ENCODE measurements at places on chromosomes 12 and 14.
A peak's percentile ranks its signal among the peaks of the same experiment; 100 is the strongest.

- DNase-seq = no peak
These were observed 21.5 kb downstream of the UBR7 start for GRCh38 chr14:93228550-93228949.

GRCh38 chr14:65170768-65171507 lies 68.6 kb upstream of the MAX start:
- DNase-seq = peak; percentile 67

- DNase-seq = no peak
These were observed 6.0 kb downstream of the OR10P1 start for GRCh38 chr12:55642669-55643068.

GRCh38 chr12:105285378-105285777 lies 45.1 kb upstream of the C12orf75 start:
- DNase-seq = no peak

- peak; percentile 89 for DNase-seq
These were observed at the start of gene P2RX4 for GRCh38 chr12:121209624-121210572. Gene P2RX4 (plus strand): TSS chr12:121210129. CDS start chr12:121210165, 36 bp downstream.

DNA sequence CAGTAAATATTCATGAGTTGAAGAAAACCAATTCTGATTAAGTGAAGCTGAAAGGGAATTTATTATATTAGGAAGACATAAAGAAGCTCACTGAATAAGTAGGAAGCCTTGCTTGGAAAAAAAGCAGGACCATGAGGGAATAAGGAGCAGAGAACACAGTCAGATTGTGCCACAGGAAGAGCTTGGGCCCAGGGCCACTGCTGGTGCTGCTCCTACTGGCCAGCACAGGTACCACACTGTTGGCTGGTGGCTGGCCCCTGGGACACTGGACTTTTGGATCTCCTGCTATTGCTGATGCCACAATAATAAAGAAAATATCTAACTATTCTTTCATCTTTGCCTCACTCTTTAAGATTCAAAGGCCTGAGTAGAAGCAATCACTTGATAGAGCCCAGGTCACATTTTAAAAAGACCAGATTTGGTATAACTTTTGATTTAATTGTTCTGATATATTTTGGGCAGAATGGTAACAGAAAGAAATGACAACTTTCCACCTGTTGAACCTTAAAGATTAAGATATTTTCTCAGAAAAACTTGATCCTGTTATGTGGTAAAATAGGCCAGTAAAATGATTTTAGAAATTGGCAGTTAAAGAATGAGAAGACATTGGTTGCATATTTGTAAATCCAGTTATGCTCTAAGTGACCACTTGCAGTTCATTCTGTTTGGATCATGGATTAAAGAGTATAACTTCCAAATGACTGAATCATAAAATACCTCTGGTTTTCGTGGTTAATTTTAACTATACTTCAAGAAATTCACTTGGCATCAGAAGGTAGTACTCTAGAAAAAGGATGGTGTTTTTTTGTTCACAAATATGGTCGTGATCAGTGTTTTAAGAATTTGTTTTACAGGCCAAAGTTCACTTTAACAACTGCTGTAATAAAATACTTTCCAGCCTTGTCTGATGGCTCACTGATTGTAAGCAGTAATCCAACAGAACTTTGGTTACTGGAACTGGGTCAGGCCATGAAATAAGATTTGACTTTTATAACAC lies 68.3 kb downstream of the DERA start:
- DNase-seq = no peak

GRCh38 chr14:23060536-23061260 lies 3.4 kb upstream of the CDH24 start:
- DNase-seq = no peak

DNA sequence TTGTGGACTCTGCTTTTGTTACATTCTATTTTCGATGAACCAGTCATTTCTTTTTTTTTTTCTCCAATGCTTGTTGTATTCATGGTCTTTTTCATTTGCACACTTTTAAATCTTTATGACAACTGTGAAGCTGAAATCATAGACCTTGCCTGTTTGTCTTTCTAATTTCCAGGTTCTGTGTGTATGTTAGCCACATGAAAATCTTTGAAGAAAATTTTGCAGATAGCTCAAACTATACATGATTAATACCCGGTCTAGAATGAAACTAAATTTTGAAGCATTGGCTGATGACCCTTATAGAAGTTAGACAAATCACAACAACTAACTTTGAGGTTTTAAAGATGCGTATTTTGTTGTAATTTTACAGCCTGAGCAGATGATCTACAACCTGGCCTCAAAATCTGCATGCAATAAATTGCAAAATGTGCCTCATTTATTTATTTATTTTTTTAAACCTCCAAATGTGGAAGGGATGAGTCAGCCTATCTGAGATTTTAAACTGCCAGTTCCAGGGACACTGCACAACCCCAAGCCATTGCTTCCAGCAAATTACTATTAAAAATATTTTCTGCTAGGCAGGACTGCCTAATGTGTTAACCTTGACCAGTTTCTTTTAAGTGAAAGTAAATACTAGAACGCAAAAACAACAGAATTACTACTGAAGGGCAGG lies 96.3 kb upstream of the NAV3 start:
- no peak for DNase-seq

DNA sequence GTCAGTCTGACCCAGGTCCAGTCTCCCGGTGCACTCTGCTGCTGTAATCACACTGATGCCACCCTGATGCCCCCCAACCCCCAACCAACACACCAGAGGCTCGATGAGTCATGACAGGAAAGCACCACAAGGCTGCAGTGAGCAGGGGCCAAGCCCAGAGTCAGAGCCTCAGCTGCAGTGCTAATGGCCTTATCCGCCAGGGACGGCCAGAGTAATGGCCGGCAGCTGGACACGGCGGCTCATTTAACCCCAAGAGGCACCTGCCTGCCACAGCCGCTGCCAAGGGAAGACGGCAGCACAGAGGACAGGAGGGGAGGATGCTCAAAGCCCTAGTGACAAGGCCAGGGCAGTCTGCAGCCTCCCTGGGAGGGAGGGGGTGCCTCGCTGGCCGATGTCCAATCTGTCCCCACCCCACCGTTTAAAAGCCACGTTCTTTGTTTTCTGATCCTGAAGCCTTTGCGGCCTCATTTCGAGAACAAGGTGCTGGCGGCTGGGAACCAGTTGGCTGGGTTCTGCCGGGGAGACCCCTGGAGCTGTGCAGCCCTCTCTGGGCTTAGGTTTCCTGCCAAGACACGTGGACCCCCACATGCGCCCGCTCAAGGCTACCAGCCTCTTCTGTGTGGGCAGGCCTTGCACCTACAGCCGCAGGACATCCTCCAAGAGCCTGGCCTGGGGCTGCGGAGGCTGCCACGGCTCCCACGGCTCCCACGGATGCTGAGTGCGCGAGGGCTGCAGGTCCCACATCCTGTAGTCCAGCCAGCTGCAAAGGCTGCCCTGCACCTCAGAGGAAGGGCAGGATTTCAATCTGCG lies 13.1 kb downstream of the CCDC85C start:
- no peak for DNase-seq

DNA sequence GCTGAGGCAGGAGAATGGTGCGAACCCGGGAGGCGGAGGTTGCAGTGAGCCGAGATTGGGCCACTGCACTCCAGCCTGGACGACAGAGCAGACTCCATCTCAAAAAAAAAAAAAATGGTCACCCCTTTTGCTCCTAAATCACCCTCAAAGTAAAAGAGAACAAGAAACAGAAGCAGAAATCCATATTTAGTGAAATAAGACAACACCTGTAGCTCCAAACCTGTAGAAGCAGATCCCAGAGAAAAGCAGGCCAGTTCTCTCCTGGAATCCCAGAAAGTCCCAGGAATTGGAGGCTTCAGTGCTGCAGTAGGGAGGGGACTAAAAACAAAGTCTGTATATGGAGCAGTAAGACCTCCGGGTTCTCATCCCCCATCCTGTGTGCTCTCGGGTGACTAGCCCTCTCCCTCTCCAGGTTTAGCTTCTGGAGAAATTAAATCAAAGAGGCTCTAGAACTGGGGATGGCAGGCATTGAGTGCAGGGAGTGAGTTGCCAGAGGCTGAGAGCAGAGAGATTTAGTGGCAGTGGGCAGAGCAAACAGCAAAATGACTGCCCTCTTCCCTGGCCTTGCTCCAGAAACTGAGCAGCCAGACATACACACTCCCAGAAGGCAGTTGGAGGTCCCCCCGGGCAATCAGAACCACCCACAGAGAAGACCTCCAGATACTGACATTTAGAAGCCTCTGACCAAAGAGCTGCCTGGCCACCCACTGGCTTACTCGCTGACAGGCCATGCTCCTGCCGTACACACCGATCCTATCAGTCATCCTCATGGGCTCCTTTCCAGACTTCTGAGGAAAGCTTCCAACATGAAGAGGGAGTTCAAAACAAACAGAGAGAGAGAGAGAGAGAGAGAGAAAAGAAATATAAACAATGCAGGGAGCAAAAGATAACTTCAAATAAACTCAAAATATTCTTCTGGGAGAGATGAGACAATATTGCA lies 6.3 kb upstream of the MLXIP start:
- no peak for DNase-seq

- peak; percentile 43 for DNase-seq
These were observed at the start of gene FGF23 for GRCh38 chr12:4379405-4379804. Gene FGF23 (minus strand): TSS chr12:4379712. CDS start chr12:4379582, 130 bp downstream.

GRCh38 chr12:11729439-11730150 lies 80.1 kb downstream of the ETV6 start:
- DNase-seq = no peak

GRCh38 chr12:105906561-105906960 lies 232.2 kb downstream of the NUAK1 start:
- no peak for DNase-seq

DNA sequence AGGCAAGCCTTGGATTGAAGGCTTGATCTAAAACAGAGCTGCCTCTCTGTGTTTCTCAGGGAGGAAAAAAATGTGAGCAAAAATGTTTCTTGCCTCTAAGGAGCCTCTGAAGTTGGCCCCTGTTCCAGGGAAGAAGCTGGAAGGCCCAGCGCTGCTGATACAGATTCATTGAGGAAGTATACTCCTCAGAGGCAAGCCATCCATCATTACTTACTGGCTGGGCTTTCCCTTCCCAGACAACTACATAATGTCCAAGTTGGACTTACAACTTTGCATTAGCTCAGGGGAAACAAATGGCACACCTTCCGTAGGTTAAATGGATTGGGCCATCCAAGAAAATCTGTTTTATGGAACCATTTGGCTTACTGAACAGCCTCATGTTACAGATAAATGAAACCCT lies 263.7 kb upstream of the SEL1L start:
- peak; percentile 86 for DNase-seq

- DNase-seq = peak; percentile 82
These were observed 11.3 kb downstream of the KIF26A start for GRCh38 chr14:104149617-104150135.

- DNase-seq = no peak
These were observed 244.9 kb upstream of the DIO2 start for GRCh38 chr14:80456209-80456608.

DNA sequence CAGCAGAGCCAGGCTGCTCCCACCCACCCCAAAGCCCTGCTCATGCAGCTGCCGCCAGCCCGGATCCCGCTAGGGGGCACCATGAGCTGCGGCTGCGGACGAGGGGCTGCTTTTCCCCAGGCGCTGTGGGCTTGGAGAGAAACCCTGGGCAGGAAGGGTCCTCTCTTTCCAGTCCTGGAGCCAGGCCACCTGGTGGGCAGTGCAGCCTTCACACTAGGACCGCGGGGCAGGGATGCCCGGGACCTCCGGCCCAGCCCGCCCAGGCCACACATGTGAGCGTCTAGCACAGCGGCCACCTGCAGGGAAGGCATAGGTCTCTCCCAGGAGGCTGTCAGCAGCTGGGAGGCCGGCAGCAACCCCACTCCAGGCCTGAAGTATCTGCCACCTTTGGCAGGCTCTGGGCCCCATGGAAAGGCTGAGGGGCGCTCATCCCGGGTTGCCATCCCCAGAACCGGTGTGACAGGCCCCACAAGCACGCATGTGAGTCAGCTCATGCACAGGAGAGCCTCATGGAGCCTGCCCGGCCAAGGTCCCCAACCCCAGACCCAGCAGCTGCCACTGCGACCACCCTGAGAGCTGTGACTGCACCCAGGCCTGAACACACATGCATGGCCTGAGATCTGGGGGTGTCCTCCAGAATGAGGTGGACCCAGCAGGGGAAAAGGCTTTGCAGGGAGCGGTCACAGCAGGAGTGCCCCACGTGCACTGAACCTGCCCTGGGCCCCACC lies 280.0 kb upstream of the RTL1 start:
- peak; percentile 68 for DNase-seq

DNA sequence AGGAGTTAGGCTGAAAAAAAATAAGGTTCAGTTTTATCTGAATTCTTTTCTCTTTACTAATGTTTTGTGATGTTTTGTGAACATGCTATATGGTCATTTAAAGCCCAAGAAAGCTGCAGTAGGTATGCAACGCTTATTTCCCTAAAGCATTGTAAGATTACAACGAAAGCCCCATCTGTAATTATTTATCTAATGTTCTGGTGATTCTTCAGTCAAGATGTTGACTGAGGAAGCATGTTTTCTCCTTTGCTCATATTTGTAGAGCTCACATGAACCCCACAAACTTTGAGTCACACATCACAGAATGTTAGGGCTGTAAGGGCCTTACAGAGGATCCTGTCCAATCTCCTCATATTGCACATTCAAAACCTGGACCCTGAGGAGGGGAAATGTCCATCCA lies 3.2 kb upstream of the TUBA1C start:
- no peak for DNase-seq

DNA sequence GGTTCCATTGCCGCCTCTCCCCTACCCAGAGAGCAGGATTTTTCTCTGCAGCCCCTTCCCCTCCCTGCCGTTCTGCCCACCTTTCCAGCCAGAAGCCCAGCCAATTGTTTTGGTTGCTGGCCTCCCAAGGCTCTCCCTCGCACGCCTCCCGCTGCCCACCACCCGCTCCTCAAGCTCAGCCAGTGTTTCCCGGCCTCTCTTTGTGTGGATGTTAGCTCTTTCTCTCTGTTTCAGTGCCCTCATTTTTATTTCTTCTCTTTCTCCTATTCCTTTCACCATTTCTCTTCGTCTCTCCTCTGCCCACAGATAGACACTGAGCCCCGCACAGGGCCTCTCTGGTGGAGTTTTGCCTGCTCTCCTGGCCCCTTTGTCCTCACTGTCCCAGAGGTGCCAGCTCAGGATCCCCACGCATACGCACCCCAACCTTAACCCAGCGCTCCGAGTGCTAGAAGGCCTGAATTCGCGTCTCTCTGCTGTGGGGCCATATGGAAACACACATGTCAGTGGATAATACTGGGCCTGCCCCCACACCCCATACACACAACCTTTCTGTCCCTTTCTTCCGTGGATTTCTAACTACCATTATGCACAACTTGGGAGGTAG lies 54.9 kb downstream of the SMUG1 start:
- peak; percentile 26 for DNase-seq

- peak; percentile 83 for DNase-seq
These were observed 972 bp downstream of the SAMD4A start for GRCh38 chr14:54567639-54568561.

- no peak for DNase-seq
These were observed 51.3 kb downstream of the MARK3 start for GRCh38 chr14:103436533-103436932.

- no peak for DNase-seq
These were observed 15.0 kb upstream of the GALNT16 start for GRCh38 chr14:69244946-69245345.

- DNase-seq = no peak
These were observed 224.3 kb upstream of the DCN start for GRCh38 chr12:91406920-91407341.
